Stimulated activated CD4-positive, alpha-beta T cell treated with anti-CD3 and anti-CD28 coated beads, TNF-alpha, amount 100 ng/mL, for 1 hour (primary cell): ENCODE measurements at places on chromosomes 2 and 18.

DNA sequence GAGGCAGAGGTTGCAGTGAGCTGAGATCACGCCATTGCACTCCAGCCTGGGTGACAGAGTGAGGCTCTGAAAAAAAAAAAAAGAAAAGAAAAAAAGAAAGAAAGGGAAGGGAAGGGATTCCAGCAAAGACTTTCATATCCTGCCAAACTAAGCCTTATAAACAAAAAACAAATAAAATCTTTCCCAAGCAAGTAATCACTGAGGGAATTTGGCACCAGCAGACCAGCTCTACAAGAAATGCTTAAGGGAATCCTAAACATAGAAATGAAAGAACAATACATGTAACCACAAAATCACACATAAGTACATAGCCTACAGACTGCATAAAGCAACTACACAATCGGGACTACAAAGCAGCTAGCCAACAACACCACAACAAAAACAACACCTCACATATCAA, 79.1 kb downstream of the TRABD2A start:
- no peak for DNase-seq

GRCh38 chr2:47485751-47486300, 82.9 kb downstream of the MSH2 start:
- DNase-seq = no peak

- DNase-seq = no peak
Measured at GRCh38 chr2:19871836-19872235, 29.9 kb downstream of the TTC32 start.

DNA sequence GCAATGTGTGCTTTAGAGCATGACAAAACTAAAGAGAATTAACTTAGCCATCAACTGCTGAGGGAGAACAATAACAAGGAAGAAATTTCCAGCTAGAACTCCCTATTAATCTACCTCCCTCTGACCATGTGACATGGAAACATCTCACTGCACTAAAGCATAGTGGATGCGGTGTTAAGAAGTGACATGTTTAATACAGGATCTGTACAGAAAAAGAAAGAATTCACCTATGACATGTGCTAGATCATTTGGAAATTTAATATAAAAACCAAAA, 202.3 kb upstream of the KLHL14 start:
- DNase-seq = no peak

DNA sequence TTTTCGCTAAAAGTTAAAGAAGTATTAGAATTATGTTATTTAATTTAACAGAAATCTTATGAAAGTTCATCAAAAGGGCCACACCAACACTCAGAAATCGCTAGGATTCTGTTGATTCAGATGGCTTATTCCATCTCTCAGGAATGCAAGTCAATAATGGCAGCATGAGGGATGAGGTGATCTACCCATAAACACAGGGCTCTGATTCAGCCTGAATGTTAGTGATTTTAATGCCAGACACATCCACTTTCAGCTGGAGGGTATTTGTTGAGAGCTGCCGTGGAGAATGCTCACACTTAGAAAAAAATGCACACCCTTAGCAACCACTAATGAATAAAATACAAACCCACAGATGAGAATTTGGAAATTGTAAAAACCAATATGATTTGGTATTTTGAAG, 173.3 kb upstream of the ERBB4 start:
- no peak for DNase-seq

DNA sequence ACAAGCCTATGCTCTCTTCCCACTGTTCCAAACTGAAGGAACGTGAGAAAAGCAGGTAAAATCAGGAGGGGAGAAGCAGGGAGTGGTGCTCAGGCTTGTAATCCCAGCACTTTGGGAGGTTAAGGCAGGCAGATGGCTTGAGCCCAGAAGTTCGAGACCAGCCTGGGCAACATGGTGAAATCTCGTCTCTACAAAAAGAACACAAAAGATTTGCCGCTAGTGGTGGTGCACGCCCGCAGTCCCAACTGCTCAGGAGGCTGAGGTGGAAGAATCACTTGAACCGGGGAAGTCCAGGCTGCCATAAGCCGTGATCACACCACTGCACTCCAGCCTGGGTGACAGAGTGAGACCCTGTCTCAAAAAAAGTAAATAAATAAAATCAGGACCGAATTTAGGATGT, 1.3 kb upstream of the TMSB10 start:
- DNase-seq = no peak

GRCh38 chr2:109209941-109210340, 80.9 kb downstream of the SH3RF3 start:
- no peak for DNase-seq

DNA sequence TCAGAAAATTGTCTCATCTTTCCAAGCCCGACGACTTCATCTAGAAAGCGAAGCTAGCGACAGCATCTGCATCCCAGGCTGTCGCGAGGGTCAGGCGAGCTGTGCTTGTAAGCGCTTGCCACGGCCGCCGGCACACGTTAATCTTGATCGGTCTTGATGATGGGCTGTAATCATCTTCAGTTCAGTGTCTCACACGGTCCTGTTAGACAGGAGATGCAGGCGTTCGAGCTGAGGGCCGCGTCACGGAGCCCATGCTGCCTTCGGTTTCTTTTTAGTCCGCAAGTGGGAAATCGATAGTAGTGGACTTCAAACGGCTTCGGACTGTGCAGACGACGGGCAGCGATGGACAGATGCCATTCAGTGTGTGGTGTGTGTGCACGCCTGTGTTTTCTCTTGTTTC, 43.6 kb downstream of the ADI1 start:
- no peak for DNase-seq

- DNase-seq = no peak
Measured at GRCh38 chr18:73981796-73982195, 165.8 kb downstream of the FBXO15 start.

DNA sequence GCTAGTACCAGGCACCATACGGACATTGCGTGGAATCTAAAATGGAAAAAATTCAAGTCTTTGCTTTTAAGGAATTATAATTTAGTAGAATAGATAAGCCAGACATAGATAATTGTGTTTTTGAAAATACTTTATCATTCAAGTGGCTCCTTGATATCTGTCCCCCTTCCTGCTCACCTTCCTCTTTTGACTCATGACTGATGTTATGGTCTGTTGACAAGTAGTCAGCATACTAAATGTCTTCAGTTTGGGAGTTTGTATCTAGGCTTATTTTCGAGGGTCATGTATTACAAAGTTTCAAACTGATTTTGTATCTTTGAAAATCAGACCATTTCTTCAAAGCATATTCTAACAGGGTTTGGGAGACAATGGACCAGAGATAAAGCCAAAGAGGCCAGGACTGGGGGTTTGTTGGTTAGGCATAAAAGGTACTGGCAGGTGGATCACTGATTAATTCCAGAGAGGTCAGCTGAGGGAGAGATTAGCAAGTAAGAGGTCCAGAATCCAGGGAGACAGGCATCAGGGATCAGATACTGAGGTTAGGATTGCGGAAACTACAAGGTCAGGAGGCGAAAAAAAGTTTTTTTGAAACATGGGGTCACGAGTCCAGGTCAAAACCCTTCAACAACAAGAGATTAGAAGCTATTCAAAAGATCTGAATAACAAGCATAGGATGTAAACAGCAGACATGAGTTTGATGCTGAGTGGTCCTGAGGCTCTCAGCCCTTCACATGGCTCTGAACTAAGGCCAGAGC, 31.5 kb upstream of the KLHL14 start:
- DNase-seq = no peak

DNA sequence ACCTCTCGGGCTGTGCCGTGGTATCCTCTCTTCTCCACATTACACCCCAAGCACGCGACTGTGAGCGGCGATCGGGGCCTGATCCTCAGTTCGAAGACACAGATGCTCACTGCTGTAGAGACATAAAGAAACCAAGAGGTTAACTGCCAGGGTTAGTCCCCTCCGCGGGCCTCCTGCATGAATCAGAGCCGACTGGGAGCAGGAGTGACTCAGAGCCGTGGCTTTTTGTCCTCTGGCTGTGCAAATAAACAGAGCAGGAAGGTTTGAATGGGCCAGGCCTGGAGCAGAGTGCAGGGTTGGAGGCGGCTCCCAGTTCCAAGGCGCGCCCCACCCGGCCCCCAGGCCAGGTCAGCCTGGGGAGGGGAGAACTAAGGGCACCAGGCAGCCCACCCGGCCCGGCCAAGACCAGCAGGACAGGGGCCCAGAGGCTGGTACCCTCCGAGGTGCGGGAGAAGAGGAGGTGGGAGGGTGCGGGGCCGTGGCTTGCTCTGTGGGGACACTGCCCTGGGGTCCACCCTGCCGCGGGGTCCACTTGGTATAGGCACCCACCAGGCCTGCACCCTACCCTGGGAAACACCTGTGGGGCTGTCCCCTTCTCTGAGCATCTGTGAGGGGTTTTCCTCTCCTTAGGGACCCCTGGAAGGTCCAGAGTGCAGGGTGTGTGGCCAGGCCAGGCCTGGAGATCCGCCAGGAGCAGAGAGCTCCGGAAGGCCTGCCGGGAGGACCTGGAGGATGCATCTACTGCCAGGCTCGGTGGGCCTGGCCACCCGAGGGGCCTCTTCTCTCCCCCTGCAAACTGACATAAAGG, 16.5 kb downstream of the TWIST2 start:
- no peak for DNase-seq

GRCh38 chr2:202337706-202338346, 38.3 kb upstream of the BMPR2 start:
- DNase-seq = no peak

DNA sequence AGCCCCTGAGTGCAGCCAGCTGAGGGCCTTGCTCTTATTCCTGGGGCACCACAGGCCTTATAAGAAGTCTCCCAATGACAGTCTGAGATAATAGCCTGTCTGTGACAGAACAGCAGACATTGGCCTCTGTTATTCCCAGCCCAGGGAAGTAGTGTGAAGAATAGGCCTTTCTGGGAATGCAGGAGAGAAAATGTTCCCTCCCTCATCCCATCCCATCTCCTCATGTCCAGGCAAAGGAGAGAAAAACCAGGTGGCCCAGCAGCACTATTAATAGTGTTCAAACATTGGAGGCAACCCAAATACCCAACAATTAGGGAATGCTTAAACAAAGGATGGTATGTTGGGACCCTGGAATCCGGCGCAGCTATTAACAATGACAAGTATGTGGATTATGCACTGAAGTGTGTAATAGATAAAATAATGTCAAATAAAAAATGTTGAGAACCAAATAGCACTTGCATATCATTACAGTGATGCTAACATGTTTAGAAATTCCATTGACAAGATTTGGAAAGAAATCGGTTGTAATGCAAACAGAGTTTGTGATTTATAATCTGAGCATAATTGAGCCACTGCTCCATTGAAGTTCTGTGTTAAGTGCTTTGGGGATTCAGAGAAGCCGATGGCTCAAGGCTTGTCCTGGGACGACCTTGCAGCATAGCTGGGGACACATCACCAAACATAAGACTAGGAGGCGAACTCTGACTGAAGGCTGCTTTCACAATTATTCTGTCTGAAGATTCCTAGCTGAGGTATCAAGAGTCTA, 69.3 kb downstream of the LBH start:
- DNase-seq = no peak

DNA sequence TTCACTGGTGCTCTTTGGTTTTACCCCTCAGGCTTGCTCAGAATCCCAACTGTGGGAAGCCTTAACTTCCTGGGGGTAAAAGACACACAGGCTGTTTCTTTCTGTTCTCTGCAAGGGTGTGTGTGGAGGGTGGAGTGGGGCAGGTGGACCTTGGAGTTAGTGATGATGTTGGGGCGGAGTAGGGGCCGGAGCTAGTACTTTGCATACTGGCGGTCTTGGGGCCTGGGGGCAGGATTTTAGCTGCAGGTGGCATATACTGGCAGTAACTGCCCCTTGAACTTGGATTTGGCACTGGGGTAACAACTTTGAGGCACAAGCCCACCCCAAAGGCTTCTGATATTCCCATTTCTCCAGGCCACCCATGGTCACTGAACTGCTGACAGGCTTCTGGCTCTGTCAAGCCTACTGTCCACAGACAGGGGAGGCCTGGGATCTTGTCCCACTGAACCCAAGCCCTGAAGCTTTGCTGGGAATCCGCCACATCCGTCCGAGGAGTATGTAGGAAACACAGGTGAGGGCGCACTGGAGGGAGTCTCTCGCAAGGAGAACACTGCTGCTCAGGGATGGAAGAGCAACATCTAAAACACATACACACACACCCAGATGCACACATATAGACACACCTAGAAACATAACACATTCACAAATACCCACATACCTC, 258.9 kb downstream of the DYSF start:
- DNase-seq = no peak

GRCh38 chr2:206846331-206846730, 80.9 kb downstream of the FASTKD2 start:
- no peak for DNase-seq

- DNase-seq = no peak
Measured at GRCh38 chr2:113376253-113376912, 61.1 kb upstream of the ZNG1B start.

GRCh38 chr2:237752761-237753165, 45.8 kb upstream of the RBM44 start:
- DNase-seq = no peak

GRCh38 chr18:69291755-69292154, 108.9 kb upstream of the DOK6 start:
- DNase-seq = no peak

- no peak for DNase-seq
Measured at GRCh38 chr2:207334301-207334623, 168.5 kb upstream of the KLF7 start.

DNA sequence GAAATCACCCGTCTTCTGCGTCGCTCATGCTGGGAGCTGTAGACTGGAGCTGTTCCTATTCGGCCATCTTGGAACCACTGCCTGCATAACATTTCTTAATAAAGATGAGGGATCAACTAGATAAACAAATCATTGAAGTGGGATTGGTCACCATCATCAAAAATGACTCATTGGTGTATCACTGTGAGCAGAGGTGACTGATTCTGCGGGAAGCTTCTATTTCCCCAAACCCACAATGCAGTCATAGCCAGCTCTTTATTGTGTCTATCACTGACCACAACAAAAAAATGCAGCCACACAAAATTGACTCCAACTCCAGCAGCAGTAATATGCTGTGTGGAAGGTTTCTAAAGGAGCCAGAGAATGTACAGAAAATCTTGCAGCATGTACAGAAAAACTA, 630.7 kb upstream of the HS6ST1 start:
- DNase-seq = no peak

DNA sequence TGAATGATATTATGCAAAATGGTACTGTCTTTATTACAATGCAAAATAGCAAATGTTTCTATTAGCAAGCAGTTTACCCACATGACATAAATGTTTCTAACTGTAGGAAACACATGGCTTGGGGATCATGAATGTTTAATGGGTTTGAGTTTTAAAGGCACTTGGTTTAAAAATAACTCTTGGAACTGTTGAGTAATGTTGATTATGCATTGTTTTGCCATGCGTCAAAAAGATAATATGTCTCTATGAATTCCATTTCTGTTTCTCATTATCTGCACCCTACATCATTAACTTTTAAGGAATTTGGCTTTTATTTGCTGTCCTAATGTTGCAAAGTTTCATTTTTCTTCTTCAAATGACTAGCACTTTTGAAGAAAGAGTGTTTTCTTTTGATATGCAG, 1355.5 kb downstream of the SUCLG1 start:
- DNase-seq = no peak
